GM12892 (cell line): ENCODE measurements at places on chromosomes 1 and 21.

DNA sequence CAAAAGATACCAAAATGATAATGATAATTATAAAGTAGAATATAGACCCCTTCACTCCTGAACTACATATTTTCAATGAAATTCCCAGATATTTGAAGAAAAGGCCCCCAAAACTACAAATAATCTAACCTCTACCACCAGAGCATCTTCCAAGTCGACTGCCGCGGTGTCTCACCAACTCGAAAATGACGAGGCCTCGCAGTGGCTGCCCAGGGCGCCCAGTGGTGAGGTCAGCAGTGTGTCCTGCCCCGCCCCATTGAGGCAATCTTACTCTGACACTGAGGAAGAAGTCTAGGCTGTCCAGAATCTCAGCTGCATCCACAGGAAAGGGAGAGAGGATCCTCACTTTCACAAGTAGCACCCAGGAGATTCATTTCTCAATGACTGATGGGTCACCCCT lies 5.2 kb downstream of the DUSP10 start:
- no peak for DNase-seq

GRCh38 chr1:24309762-24310485 lies 9.2 kb upstream of the GRHL3 start:
- no peak for DNase-seq

GRCh38 chr1:27275696-27276095 lies 41.3 kb downstream of the WDTC1 start:
- DNase-seq = no peak

GRCh38 chr1:52552236-52552504 lies 722 bp downstream of the TUT4 start:
- peak; percentile 26 for DNase-seq

DNA sequence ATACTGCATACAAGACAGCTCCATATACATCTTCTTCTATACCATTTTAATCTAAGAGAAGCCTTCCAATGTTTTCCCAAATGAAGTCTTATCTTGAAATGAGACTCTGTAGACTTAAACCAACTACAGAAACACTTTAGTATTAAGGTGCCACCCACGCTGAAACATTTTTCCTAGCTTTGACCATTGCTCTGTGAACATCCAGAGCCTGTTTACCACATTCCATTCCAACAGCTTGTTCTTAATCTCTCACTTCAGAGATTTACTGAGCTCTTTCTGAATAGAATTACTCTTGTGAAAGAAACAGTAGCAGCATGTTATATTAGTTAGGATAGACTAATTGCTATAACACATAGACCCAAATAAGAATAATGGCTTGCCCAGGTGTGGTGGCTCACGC lies 19.6 kb upstream of the POGZ start:
- DNase-seq = no peak

DNA sequence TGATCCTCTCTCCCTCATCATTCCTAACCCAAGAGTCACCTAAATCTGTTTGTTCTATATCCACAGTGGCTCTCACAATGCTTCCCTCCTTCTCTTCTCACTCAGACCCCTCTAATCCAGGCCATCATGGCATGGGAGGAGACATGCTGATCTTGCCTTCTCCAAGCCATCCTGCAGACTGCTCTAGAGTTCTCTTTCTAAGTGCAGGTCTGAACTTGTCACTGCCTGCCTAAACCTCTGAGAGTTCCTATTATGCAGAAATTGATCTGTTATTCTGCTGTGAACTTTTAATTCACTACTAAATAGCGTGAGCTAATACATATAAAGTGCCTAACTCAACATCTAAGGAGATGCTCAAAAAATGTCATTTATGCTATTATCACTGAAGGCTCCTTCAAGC lies 26.8 kb downstream of the LAMC2 start:
- no peak for DNase-seq
